Gastrocnemius medialis (tissue), 4 donors: ENCODE measurements at places on chromosomes 3 and 15. TPM values are rescaled to one million over a fixed set of nuclear protein-coding genes. Genes with fewer than 3 reads are reported as not detected.

C2CD4A gene
- 0.23 TPM for total RNA-seq

HHATL gene
- 86.3 TPM for total RNA-seq

HHLA2 gene
- not detected for total RNA-seq

DNA sequence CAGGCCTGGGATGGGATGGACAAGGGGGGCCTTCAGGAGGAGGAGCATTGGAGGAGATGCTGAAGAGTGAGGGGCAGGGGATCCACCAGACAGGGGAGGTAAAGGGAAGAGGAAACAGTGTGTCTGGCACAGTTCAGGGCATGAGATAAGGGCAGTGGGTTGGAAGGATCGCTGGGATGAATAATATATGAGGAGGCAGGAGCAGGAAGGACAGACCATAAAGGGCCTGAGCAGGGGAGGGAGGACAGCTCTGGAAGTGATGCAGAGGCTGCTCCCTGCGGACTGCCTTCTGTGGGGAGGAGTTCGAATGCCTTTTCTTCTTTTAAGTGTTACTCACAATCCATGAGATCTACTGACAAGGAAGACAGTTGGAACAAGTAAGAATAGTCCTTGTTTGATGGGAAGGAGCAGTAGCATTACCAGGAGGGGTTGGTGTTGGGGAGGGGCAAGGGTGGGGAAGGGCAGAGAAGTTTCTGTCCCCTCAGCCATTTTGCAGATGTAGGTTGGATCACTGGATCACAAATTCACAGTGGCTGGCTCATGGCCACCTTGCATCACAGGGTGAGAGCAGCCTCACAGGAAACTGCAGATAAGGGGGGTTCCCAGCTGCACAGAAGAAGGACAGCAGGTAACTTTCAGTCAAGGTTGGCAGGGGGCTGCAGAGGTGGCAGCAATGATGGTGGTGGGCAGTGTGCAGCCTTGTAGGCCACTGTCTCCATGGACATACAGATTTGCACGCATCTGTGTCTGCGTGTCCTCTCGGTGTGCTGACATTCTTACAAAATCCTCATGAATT lies 91.9 kb upstream of the SNRPN start:
- H3K36me3 ChIP-seq, result no peaks in the 10 kb centered on the region
- no peaks in the 10 kb centered on the region for H3K4me1 ChIP-seq
- DNase-seq, result no peak
- no peak overlapping the region for H3K4me3 ChIP-seq
- H3K27ac ChIP-seq, result no peak overlapping the region

DNA sequence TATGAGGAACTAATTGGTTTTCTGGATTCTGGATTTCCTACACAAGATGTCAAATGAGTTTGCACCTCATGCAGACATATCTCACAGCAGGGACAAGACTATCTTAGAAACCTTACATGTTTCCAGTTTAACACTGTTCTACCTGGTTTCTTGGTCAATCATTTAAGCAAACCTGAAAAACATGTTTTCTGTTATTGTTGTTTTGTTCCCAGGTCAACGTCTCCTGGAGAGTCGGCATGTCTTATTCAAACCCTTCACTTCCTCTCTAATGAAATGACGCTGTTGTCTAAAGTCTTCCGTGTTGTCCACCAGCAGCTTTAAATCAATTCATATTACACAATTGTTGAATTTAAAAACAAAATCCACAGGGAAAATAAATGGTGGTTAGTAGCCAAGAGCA lies 150.9 kb downstream of the CNTN3 start:
- no peaks in the 10 kb centered on the region for H3K36me3 ChIP-seq
- no peaks in the 10 kb centered on the region for H3K4me1 ChIP-seq
- H3K4me3 ChIP-seq, result no peak overlapping the region
- no peak for DNase-seq
- no peaks in the 10 kb centered on the region for H3K27me3 ChIP-seq
- no peak overlapping the region for H3K27ac ChIP-seq

- no peaks in the 10 kb centered on the region for H3K27me3 ChIP-seq
- peak overlapping the region; percentile 82 for H3K27ac ChIP-seq
- H3K4me1 ChIP-seq, result peaks cover 35% of the 10 kb centered on the region
- no peaks in the 10 kb centered on the region for H3K36me3 ChIP-seq
- peak overlapping the region; percentile 51 for H3K4me3 ChIP-seq
Observed at GRCh38 chr15:51731549-51732267, 5.7 kb downstream of the LYSMD2 start.

DNA sequence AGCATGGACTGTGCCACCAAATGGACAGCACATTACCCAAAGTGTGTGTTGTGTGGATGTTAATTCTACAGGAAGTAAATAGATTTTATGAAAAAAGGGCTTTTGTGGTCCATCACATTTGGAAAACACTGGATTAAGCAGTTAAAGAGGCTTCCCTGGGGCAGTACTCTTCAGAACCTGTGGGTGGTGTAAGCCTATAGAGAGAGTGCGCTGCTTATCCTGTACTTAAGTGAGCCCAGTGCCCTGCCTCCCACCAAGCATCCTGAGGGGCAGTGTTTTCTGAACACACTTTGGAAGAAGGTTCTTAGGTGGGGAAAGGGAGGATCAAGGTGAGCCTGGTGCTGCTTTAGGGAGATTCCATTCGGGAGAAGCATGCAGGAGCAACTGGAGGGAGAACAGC lies 10.9 kb downstream of the TTLL3 start:
- H3K27me3 ChIP-seq, result no peaks in the 10 kb centered on the region
- H3K36me3 ChIP-seq, result no peaks in the 10 kb centered on the region
- H3K4me3 ChIP-seq, result no peak overlapping the region
- H3K27ac ChIP-seq, result no peak overlapping the region
